NCI-H1105 treated with DMSO at 0.1 percent for 48 hours (cell line): ENCODE measurements at places on chromosomes 5 and 9.

DNA sequence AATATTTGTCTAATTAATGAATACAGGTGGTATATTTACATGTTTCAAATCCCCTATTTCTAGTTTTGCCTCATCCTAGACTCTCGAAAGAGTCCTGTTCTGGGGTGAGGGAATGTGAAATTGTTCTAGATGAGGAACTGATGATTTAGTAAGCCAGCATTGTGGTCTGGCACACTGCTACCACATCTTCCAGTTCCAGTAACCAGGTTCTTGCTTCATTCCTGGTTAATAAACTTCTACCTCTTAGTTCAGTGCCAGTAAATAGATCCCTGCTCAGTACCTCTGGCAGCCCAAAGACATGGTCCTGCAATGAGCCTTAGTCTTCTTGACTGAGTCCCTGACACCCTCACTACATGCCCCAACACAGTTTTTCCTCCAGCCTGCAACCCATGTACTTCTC lies 207.7 kb downstream of the SREK1 start:
- DNase-seq: no peak

DNA sequence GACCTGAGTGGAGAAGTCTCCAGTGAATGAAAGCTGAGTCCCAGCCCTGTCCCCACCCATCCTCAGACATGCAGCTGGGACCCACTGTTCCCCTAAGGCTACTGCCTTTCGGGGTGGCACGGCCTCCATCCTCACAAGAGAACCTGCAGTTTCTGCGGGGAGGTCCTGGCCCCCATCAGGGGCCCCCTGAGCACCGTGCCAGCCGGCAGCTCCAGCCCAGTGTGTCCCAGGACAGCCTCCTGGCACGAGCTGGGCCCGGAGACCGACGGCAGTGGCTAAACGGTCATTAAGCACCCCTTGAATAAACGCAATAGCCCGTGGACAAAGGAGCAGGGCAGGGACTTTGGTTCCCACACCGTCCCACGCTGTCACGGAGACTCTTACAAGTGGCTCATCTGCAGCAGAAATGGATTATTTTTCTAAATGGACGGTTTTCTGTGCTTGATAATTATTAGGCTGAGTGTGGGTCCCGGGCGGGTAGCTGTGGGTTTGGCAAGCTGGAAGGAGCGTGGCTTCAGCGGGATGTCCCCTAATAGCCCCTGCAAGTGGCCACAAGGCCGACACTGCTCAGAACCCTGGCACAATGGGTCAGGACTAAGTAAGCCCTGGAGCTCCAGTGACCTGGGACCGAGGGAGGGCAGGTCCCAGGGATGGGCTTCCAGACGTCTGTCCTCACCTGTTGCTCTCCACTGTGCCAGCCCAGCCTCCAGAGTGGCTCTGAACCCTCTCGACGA lies 17.4 kb downstream of the FAM78A start:
- DNase-seq: no peak

DNA sequence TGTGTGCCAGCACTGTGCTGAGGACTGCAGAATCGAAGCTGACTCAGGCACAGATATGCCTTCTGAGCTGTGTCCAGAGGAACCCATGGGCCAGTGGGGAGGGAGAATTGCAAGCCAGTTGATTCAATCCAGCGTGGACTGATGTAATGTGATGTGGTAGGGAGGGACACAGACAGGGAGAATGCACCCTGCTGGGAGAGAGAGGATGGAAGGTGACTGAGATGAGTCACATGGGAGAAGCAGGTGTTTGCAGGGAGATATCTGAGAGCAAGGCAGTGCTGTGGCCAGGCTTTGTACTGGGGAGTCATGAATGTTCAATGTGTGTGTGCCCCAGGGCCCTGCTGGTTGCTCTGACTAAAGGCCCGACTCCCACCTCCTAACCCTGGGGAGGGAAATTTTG lies 75.7 kb downstream of the IRX1 start:
- DNase-seq: no peak

DNA sequence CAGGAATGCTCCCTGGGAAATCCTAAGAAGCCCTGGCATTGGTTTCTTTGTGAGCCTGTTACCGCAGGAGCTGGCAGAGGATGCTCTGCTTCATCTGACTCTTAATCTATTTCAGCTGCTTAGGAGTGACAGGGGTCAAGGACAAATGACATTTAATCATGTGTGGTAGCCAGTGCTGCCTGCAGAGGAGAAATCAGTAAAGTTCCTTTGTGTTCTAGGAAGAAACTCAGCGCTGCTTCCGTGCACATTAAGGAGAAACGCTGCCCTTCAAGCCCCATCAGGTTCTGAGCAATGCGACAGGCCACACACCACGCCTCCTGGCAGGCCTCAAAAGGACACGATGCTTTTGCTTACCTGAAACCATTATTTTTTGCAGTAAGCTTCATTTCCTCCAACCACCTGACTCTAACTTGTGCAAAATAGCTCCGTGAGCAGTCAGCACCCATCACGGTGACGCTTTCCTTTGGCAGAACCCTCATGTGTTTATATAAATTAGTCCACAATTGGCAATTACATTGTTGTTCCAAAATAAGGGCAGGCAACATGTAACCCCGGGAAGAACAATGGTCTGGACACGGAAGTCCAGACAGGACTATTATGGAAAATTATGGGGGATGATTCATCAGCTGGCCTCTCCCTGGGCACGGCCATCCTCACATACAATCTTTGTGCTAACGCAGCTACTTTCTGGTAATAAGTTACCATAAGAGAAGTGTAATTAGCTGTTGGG lies 387.9 kb upstream of the DAP start:
- peak; percentile 17 for DNase-seq

GRCh38 chr5:174177531-174177930 lies 132.0 kb downstream of the NSG2 start:
- no peak for DNase-seq

DNA sequence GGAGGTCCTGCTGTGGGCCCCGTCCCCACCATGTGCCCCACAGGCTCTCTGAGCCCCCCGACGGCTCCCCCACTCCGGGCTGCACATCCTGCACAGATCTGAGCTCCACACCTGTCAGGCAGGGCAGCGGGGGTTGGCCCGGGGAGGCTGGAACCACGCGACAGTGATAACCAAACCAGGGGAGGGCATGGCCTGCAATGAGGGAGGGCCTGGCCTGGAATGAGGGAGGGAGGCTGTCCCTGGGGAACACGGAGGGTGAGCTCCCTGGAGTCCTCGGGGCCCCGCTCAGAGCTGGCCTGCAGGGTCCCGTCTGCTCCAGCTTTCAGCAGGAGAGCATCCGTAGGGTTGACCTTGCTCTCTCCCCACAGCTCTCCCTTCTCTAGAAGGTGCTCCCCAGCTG lies 30.5 kb downstream of the SLC9A3 start:
- DNase-seq: no peak

DNA sequence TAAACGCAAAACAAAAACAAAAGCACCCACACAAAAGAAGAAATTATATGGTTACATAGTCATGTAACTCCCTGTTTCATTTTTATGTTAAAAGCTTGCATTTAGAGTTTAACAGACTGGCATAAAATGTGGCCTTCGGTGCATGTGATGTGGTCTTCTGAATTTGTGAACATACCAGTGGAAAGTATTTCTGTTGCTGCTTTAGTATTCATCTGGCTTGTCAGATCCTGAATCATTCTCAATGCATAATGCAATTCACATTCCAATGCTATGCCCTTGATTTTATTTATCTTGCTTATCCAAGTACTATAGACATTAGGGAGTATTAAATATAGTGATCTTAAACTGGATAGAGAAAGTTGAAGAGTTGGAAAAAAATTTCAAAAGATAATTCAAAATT lies 740.2 kb upstream of the ZNF608 start:
- no peak for DNase-seq

- no peak for DNase-seq
These were observed 18.4 kb downstream of the F2RL2 start for GRCh38 chr5:76604838-76605237.

DNA sequence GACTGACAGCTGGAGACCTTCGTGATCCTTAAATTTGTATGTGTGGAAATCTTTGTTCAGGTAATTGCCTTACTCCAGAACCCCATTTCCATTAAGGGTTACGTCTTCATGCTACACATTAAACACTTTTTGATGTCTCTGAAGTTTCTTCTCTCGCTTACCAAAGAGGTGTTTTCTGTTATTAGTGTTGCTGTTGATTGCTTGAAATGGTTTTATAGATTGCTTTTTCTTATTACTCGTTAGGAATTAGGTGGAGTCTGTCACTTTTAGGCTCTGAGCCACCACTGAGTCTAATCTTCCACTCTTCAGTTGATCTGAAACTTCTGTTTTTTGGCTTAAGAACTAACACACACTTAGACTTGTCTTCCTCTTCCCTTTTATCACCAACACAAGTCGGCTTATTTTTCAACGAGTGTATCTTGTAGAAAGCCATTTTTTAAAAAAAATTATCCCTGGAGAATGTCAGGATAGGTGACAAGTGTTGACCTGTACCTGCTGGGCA lies 62.2 kb upstream of the PPARGC1B start:
- no peak for DNase-seq
